Aorta (tissue), 5 donors: ENCODE measurements at places on chromosomes 5 and 9. TPM values are rescaled to one million over a fixed set of nuclear protein-coding genes. Genes with fewer than 3 reads are reported as not detected.

PAEP gene
- not detected for total RNA-seq

CDH10 gene
- not detected for total RNA-seq

DNA sequence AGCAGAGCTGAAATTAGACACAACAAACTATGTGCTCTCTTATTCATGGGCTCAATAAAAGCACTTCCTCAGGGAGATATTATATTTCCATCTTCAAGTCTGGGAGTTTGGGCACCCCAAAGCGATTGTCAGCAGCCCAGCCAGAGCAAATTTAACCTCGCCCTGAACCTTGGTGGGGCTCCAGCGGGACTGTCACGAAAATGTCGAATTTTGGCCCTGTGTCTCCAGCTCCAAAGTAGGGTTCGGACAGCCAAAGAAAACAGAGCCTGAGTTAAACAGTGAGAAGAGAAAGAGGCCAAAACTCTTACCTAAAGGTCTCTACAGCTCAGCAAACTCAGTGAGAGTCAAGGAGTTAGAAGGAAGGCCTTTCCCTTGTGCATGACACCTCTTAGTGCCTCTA is 432.9 kb downstream of the SPATA31D1 start:
- no peak for DNase-seq

GRCh38 chr9:17863213-17863883 is 284.5 kb downstream of the SH3GL2 start:
- no peak for DNase-seq

GRCh38 chr5:111829701-111830100 is 72.7 kb upstream of the NREP start:
- no peak for DNase-seq

- DNase-seq = no peak
These were observed 144.9 kb downstream of the GOLPH3 start for GRCh38 chr5:32029261-32029660.

DNA sequence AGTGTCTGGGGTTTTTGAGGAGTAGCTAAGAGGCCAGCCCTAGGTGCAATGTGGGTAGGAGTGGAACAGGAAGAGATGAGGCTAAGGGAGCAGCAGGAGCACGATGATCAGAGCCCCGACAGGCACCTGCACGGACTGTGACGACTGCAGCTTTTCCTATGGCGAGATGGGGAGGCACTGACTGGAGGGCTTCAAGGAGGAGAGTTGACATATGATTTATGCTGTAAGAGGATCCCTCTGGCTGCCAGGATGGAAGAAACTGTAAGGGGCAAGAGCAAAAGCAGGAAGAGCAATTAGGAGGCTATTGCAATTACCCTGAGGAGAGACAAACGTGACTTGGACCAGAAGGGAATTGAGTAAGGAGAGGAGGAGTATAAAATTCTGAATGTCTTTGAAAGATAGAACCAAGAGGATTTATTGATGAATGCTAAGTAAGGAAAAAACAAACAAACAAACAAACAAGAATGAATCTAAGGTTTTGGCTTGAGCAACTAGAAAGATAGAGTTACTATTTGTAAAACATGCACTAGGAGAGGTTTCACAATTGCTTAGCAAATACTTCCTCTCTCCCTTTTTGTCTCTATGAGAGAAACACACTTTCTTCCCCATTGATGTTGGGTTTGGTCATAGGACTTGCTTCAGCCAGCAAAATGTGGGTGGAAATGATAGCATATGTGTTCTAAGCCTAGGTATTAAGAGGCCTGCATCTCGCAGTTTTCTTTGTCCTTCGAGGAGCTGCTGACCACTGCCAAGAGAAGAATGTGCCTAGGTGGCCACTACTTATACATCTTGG is 32.9 kb downstream of the TRPC7 start:
- no peak for DNase-seq

FOXD4L3 gene
- total RNA-seq = not detected

DNA sequence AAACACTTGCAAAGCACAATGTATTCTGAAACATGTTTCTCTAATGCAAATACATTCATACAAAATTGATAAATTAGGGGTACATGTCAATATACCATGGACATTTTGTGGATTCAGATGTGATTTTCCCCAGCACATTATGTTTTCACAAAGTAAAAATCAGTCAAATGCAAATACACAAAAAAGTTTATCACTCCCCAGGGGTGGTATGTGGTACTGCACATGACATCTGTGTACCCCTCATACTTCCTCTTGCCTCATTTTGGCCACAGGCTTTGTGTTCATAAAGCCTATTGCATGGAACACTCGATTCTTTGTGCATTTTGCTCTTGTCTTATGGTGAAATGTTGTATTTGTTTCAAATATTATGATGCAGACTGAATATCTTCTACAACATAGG is 116.8 kb upstream of the PDE4D start:
- no peak for DNase-seq

GRCh38 chr5:133289686-133290367 is 238.0 kb downstream of the HSPA4 start:
- no peak for DNase-seq

GRCh38 chr5:66737096-66737495 is 140.9 kb downstream of the MAST4 start:
- no peak for DNase-seq

PCDHA1 gene
- total RNA-seq = not detected

SPINK13 gene
- not detected for total RNA-seq

DNA sequence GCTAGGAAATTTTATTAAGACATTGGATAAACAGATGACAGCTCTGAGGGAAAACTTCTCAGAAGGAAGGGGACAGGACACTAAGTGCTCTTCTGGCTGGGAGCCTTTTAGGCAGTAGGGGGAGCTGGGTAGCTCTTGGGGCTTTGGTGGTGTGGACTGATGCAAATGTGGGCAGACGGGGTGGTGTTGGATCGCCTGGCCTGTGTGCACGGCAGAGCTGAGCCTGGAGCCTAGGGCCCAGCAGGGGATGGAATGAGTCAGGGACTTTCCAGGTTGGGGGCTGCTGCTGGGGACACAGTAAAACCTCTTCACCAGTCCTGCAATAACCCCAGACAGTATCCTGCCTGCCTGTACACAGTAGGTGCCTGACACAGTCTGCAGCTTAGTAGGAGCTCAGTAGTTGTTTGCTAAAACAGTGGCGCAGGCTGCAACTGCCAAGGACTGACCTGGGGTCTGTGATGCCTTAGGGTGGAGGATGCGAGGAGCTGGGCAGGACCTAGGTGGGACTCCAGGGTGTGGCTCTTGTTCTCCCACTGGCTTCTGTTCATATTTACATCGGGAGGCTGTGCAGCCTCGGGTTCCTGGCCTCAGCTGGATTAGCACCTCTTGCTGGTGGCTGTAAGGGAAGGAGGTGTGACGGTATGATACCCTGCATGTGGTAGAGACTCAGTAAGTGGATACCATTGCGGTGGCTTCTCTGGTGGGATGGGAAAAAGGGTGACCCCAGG is 83.8 kb downstream of the DAB2IP start:
- DNase-seq = no peak

DNA sequence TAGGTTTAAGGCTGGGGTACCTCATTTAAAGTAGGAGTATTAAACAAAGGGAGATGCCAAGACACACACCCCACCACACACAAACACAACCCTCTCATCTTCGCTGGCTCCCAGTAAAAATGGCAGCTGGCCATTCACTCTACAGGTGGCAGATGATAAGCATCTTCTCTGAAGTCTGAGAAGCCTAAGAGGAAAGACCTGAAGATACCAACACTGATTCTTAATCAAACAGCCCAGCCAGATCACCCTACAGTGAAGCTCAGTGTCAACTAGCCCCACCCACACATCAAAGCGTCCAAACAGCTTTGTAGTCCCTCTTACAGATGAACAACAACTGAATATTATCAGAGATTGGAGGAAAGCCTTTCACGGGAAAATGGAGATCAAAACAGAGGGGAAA is 59.5 kb downstream of the SPOCK1 start:
- no peak for DNase-seq
